Small intestine (tissue), 16 donors: ENCODE measurements at places on chromosomes 13 and 19.

GRCh38 chr13:98664047-98664446 lies 87.1 kb upstream of the STK24 start:
- DNase-seq, result no peak

GRCh38 chr13:28568286-28568685 lies 73.4 kb upstream of the FLT1 start:
- DNase-seq, result peak; percentile 49

- DNase-seq, result peak; percentile 79
Observed at GRCh38 chr19:49363268-49364082, at the start of gene DKKL1. TSS of gene DKKL1 (plus strand) at chr19:49363877. CDS start at chr19:49363999, 122 bp downstream.

DNA sequence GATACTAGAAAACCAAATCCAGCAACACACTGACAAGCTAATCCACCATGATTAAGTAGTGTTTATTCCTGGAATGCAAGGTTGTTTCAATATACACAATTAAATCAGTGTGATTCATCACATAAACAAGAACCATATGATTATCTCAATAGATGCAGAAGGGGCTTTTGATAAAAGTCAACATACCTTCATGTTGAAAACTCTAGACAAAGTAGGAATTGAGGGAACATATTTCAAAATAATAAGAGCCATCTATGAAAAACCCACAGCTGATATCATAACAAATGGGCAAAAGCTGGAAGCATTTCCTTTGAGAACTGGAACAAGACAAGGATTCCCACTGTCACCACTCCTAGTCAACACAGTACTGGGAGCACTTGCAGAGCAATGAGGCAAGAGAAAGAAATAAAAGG lies 213.6 kb upstream of the CSNK1A1L start:
- no peak for DNase-seq

GRCh38 chr13:59601993-59602392 lies 561.7 kb downstream of the DIAPH3 start:
- DNase-seq, result no peak

GRCh38 chr13:88862095-88862620 lies 1191.0 kb downstream of the SLITRK5 start:
- no peak for DNase-seq

DNA sequence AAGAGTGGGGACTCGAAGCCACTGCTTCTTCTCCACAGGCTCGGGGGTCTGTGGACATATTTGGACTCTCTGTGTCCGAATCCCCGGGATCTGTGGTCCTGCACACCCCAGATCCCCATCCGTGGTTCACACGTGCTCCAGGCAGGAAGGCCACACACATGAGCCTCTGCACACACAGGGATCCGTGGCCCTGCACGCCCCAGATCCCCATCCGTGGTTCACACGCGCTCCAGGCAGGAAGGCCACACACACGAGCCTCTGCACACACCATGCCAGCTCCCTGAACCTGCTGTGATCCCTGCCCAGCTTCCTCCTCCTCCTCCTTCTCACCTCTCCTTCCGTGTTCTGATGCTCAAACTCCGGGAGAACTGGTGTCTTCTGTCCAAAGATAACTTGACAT lies 3.1 kb downstream of the TEX29 start:
- DNase-seq, result no peak

DNA sequence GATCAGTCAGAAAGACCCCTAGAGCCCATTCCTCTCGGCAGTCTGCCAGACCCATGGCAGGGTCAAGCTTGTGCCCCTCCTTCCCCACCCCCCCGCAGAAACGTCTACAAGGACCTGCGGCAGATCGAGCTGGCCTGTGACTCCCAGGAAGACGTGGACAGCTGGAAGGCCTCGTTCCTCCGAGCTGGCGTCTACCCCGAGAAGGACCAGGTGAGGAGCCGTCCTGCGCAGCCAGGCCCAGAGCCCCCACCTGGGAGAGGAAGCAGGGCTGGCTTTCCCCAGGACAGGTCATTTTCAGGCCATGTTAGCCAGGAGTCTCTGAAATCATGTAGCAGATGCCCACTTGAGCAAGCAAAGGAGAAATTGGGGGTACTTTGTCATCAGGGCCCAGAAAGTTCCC lies 12.3 kb downstream of the TMED1 start:
- no peak for DNase-seq

GRCh38 chr19:34350161-34350561 lies 14.8 kb upstream of the GPI start:
- no peak for DNase-seq

- DNase-seq, result no peak
Observed at GRCh38 chr13:82751206-82751605, 1131.1 kb downstream of the SLITRK1 start.

- DNase-seq, result no peak
Observed at GRCh38 chr13:76735641-76736040, 150.6 kb downstream of the KCTD12 start.

DNA sequence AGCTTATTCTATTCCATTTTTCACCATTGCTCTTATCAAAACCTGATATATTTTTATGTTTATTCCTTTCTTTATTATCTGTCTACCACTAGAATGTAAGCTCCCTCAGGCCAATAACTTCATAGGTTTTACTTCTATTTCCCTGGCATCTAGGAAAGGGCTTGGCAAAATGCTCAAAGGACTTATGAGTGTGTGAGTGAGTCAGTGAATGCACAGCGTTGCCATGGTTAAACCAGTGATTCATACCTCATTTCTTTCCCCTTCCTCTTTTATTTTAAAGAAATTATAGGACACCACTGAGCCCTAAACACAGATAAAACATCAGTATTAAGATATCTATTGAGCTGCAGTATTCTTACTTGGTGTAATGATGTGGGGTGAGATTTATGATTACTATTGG lies 162.1 kb downstream of the GPC6 start:
- no peak for DNase-seq

DNA sequence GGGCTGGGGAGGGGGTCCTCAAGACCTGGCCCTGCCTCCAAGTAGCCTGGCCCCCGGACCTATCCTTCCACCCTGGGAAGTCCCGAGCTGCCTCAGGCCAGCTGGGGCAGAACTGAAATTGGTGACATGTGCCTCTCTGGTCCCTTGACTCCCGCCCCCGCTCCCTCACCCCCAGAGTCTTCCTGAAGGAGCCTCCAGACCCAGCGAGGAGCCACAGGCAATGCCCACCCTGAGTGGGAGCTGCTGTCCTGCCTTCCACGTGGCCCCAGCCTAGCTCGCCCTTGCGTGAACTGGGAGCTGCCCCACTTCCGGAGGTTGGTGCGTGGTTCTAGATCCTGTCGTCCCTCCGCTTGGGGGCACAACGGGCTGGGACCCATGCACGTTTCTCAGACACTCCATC lies 34.6 kb downstream of the CEBPA start:
- DNase-seq, result no peak

- DNase-seq, result peak; percentile 80
Observed at GRCh38 chr19:46014941-46015686, 7.7 kb downstream of the PGLYRP1 start.

DNA sequence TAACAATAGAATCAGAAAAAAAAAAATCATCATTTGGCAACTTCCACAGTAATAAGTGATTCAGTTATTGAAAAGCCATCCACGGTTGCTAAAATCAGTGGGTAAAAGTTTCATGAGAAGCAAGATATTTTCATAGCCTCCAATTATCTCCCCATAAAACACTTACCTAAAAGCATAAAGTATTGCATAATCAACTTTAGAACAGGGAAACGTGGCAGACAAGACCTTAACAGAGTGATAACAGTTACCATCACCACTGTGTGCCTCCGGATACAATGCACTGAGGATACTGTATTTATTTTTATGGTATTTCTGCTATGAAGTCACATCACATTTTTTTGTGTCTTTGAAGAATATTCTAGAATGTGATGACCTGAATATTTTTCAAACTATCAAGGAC lies 37.0 kb downstream of the ABCC4 start:
- DNase-seq, result no peak

DNA sequence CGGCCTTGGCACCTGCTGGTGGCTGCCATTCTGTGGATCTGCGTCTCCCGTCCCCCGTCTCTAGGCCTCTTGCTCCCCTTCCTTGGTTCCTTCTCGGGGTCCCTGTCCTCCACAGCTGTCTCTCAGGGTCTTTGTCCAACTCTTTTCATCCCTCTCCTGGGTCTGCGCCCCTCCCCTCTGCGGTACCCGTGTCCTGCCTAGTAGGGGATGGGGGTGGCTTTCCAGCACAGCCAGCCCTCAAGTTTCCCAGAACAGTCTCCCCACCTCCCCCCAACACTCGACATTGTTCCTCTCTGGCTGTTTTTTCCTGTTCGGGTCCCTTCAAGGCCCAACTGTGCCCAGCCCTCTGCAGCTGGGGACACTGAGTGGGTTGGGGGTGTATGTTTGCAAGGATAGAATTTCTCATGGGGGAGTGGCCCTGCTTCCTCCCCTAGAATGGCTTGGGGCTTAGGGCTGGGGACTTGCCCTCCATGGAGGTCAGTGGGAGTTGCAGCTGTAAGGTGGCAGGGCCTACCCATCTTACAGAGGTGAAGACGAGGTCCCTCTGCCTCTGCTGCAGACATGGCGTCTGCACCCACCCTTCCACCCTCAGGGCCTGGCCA lies 762 bp upstream of the ADM5 start:
- DNase-seq, result peak; percentile 26

DNA sequence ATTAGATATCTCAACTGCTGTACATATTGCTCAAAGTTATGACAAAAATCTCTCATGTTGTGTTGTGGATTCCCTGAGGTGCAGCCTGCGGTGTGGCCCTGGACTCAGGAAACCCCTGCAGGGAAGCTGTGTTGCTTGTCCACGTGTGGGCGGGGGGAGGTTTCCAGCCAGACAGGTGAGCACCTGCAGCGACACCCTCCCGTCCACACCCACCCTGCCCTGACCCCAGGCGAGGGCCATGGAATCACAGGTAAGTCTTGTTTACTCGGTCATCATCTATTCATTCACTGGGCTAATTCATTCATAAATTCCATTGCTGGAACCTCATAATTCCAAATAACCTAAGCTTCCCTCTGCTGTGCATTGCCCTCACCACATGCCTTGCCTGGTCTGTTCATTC lies 14.1 kb downstream of the PLPP2 start:
- DNase-seq, result no peak

- DNase-seq, result no peak
Observed at GRCh38 chr19:53880711-53881481, 1.1 kb upstream of the PRKCG start.

DNA sequence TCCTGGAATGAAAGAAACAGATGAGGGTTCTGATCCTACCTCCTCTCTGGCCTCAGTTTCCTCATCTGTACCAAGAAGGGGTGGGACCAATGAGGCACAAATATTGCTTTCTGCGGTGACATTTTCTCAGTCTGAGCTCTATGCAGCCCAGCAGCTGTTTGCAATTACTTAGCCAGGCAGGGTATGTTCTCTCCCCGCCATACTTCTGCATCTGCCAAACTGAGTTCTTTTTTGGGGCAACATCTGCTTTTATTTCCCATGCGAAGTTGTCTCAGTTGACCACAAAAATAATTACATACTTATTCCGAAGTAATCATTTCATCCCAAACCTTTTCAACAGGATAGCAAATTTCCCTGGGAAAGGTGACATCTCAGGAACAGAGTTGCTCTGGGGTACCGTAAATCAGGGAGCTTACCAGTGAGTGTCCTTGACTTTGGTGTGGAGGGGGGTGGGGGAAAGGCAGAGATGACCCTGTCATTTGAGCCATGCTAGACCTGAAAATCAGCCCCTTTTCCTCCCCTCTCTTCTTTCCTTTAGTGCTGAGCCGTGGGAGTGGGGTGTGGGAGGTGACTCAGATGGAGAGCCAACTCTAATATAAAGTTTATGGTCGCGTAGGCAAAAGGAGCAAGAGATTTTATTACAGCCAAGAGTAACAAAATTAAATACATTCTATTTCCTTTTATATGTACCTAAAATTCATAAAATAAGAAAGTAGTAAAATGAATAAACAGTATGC lies 165.7 kb upstream of the KL start:
- no peak for DNase-seq

- DNase-seq, result no peak
Observed at GRCh38 chr13:47932950-47933923, 67.8 kb downstream of the SUCLA2 start.

DNA sequence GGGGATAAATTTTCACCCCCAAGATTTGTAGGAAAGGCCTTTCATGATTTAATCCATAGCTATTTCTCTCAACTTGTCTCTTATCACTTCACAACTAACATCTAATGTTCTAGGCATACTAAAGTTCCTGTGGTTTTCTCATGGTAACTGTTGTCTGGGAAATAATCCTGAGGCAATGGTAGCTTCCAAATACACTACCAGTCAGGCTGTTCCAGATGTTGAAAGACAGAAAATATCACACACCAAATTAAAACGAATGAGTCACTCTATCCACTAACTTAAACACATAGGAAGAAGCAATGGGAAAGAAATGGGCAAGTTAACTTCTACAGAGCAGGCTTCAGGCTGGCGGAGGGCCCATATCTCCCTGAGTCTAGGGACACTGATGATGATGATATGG lies 77.7 kb upstream of the MYO16 start:
- no peak for DNase-seq

DNA sequence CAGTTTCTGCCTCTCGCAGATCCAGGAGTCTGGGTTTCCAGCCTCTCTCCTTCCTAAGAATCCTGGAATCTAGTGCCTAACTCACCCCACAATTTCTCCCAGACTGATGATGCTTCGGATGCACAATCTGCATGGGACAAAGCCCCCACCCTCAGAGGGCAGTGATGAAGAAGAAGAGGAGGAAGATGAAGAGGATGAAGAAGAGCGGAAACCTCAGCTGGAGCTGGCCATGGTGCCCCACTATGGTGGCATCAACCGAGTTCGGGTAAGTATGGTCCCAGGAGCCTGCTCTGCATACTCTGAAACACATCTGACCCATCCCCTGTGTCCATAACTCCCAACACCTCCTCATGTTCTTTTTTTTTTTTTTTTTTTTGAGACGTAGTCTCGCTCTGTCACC lies 796 bp downstream of the GRWD1 start:
- DNase-seq, result no peak

GRCh38 chr13:45500492-45501174 lies 35.9 kb downstream of the COG3 start:
- no peak for DNase-seq
